ENCODE measurements at places on chromosomes 2 and 18. TPM values are rescaled to one million over a fixed set of nuclear protein-coding genes. Genes with fewer than 3 reads are reported as not detected.
A peak's percentile ranks its signal among the peaks of the same experiment; 100 is the strongest.

ZNF513 gene
- total RNA-seq = 17.7 TPM

CASP8 gene
- 92.5 TPM for total RNA-seq

- no peaks in the 10 kb centered on the region for H3K27me3 ChIP-seq
- H3K4me1 ChIP-seq = no peaks in the 10 kb centered on the region
- no peak overlapping the region for H3K4me3 ChIP-seq
- DNase-seq = no peak
- no peaks in the 10 kb centered on the region for H3K36me3 ChIP-seq
- H3K27ac ChIP-seq = no peak overlapping the region
These were observed 12.2 kb upstream of the DTNA start for GRCh38 chr18:34697891-34698290.

DNAH6 gene
- 0.46 TPM for total RNA-seq

DNA sequence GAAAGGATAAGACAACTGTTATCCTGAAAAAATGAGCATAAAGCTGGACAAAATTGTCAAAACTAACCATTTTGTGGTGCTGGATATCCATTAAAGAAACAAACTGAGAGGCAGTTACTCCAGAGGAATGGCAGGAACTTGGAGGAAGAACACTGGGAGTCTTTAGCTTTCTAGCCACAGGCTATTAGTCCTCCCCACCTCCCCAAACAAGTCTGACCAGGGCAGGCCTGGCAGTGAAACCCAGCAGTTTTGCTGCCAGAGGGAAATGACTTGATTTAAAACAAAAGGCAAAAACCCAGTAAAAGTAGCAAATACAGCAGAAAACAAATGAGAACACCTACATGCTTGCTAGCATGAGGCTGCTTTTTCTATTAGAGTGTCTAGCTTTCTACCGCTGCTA is 34.9 kb downstream of the OSBPL1A start:
- H3K27ac ChIP-seq = no peak overlapping the region
- H3K4me1 ChIP-seq = no peaks in the 10 kb centered on the region
- DNase-seq = no peak
- H3K27me3 ChIP-seq = no peaks in the 10 kb centered on the region
- H3K36me3 ChIP-seq = no peaks in the 10 kb centered on the region

GRCh38 chr2:223100061-223100511 is 48.1 kb downstream of the KCNE4 start:
- no peak for DNase-seq
- no peak overlapping the region for H3K27ac ChIP-seq
- no peaks in the 10 kb centered on the region for H3K36me3 ChIP-seq
- H3K27me3 ChIP-seq = no peaks in the 10 kb centered on the region
- H3K4me3 ChIP-seq = no peak overlapping the region
- H3K4me1 ChIP-seq = no peaks in the 10 kb centered on the region

- no peaks in the 10 kb centered on the region for H3K36me3 ChIP-seq
- no peaks in the 10 kb centered on the region for H3K27me3 ChIP-seq
- no peak for DNase-seq
- no peaks in the 10 kb centered on the region for H3K4me1 ChIP-seq
These were observed 12.0 kb upstream of the NRP2 start for GRCh38 chr2:205670292-205670691.

DNA sequence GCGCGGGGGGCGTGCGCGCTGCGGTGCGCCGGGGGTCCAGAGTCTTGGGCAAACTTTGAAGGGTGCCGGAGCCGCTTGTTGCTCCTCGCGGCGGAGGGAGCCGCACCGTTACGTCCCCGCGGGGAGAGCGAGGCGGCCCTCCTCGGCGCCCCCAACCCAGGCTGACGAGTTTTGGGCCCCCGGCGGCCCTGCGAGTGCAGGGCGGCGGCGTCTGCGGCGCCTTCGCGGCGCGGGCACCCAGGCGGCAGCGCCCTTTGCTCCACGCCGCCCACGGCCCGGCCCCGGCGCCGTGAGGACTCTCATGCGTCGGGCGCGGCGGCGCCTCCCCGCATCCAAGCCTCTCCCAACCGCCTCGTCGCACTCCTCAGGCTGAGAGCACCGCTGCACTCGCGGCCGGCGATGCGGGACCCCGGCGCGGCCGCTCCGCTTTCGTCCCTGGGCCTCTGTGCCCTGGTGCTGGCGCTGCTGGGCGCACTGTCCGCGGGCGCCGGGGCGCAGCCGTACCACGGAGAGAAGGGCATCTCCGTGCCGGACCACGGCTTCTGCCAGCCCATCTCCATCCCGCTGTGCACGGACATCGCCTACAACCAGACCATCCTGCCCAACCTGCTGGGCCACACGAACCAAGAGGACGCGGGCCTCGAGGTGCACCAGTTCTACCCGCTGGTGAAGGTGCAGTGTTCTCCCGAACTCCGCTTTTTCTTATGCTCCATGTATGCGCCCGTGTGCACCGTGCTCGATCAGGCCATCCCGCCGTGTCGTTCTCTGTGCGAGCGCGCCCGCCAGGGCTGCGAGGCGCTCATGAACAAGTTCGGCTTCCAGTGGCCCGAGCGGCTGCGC is 814 bp downstream of the FZD7 start:
- peaks cover 37% of the 10 kb centered on the region for H3K27me3 ChIP-seq
- H3K4me1 ChIP-seq = peaks cover 37% of the 10 kb centered on the region
- no peaks in the 10 kb centered on the region for H3K36me3 ChIP-seq
- peak overlapping the region; percentile 44 for H3K4me3 ChIP-seq
- H3K27ac ChIP-seq = peak overlapping the region; percentile 84
- peak; percentile 84 for DNase-seq

SLC4A5 gene
- total RNA-seq = 3.7 TPM

RESP18 gene
- not detected for total RNA-seq
